Amygdala (tissue), 56 donors: ENCODE measurements at places on chromosomes 2 and 18.

DNA sequence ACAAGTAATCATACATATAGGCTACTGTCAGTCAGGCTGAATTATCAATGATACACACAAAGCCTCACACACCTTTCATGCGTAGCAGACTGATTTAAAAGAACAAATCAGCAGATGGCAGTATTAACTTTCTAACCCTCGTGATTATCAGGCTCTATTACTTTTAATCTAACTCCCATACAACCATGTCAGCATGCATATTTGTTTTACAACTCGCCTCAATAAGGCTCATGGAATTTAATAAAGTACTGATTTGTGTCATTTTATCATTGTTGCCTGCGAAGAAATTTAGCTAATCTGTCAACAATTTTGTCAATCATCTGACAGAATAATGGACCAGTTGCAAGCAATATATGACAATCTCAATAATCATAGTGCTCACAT, 82.8 kb downstream of the SLC25A12 start:
- no peak for DNase-seq

- no peak for DNase-seq
These were observed 80.2 kb downstream of the NUP35 start for GRCh38 chr2:183204397-183204796.

GRCh38 chr2:72694715-72695496, 130.9 kb downstream of the EXOC6B start:
- DNase-seq, result no peak

GRCh38 chr2:100941646-100942240, 60.3 kb upstream of the RPL31 start:
- DNase-seq, result no peak

DNA sequence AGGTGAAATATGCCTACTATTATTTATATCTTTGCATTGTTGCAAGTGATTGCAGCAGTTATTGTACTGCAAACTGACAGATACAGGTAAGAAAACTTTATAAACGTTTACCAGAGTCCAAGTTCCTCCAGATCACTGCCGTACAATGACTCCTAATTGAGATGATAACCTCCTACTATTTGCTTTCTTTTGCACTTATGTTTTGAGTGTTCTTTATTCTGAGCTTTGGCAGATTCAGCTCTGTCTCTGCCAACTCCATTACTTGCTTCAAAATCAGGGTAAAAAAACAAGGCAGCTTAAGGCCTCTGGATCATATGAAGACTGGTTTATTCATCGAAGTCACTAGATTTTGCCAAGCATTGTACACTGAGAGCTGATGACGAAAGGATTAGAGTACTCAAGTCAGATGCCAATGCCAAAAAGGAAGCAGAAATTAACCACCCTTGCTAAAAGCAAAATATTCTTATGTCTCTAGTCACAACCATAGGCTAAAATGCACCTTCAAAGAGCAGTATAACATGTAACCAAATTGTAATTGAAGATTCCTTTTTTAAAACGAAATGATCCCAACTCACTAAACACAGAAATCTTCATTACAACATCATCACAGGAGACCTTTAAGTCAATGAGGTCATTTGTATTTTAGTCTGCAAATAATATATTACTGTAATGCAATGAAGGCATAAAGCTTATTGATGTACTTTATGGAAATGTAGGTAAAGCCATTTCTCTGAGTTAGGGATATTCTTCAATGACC, 10.5 kb upstream of the IKZF2 start:
- no peak for DNase-seq

DNA sequence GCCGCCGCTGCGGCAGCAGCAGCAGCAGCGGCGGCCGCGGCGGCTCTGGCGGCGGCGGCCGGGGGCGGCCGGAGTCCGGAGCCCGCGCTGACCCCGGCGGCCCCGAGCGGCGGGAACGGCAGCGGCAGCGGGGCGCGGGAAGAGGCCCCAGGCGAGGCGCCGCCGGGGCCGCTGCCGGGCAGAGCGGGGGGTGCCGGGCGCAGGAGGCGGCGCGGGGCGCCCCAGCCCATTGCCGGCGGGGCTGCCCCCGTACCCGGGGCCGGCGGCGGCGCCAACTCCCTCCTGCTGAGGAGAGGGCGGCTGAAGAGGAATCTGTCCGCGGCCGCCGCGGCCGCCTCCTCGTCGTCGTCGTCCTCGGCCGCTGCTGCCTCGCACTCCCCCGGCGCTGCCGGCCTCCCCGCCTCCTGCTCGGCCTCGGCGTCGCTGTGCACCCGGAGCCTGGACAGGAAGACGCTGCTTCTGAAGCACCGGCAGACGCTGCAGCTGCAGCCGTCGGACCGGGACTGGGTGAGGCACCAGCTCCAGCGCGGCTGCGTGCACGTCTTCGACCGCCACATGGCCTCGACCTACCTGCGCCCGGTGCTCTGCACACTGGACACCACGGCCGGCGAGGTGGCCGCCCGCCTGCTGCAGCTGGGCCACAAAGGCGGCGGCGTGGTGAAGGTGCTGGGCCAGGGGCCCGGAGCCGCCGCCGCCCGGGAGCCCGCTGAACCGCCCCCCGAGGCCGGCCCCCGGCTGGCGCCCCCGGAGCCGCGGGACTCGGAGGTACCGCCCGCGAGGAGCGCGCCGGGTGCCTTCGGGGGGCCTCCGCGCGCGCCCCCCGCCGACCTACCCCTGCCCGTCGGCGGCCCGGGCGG, 646 bp downstream of the PHLPP1 start:
- DNase-seq, result no peak

DNA sequence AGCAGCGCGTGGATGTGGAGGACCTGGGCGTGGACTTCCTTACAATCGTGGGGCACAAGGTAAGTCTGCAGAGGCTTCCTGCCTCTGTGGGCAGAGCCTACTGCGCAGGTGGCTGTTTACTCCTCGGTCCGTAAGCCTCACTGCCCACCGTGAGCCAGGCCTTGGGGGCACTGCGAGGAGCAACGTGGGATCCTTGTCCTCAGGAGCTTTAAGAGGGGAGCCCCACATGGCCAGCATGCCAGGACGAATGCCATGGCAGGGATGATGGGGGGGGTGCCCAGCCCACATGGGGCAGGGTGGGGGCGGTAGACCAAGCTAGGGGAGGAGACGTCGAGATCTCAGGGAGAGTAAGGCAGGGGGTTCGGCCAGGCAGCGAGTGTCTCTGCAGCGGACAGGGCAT, 18.0 kb upstream of the ESPNL start:
- no peak for DNase-seq
